ENCODE measurements at places on chromosomes 7 and 10. TPM values are rescaled to one million over a fixed set of nuclear protein-coding genes. Genes with fewer than 3 reads are reported as not detected.
A peak's percentile ranks its signal among the peaks of the same experiment; 100 is the strongest.

GRCh38 chr7:140683657-140684056, 10.9 kb downstream of the ADCK2 start:
- no peak for DNase-seq

- DNase-seq, result peak; percentile 83
Observed at GRCh38 chr7:7969306-7970236, 975 bp downstream of the GLCCI1 start.

DNA sequence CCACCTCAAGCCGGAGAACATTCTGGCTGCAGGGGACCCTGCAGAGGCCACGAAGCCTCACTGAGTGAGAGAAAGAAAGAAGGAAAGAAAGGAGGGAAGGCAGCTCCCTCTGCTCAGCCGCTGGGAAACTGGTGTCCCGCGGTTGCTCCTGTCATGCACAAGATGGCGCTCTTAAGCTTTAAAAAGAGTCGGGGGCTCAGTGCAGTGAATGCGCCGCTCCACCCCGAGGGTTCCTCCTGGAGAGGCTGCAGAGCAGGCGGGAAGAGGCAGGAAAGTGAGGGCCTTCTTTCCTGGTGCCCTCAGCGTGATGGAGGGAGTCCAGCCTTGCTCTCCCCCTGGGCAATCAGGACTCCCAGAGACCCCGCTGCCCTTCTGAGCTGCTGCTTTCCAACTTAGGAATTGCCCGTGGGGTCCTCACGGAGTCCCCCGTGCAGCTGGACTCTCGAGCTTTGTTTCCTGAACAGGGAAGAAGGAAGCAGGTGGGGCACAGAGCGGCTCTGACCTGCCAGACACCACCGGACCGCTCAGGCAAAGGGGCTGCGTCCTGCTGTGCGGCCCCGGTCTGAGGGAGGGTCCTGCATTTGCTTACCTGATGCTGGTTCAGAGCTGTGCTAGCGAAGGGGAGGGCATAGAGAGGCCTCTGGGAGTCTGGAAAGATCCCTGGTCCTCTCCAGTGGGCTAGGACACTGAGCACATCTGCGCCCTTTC, 141.9 kb upstream of the MKI67 start:
- peak; percentile 94 for DNase-seq

- DNase-seq, result no peak
Observed at GRCh38 chr10:2734603-2735002, 332.7 kb upstream of the PFKP start.

- no peak for DNase-seq
Observed at GRCh38 chr7:66095010-66095409, 19.4 kb downstream of the ASL start.

DNA sequence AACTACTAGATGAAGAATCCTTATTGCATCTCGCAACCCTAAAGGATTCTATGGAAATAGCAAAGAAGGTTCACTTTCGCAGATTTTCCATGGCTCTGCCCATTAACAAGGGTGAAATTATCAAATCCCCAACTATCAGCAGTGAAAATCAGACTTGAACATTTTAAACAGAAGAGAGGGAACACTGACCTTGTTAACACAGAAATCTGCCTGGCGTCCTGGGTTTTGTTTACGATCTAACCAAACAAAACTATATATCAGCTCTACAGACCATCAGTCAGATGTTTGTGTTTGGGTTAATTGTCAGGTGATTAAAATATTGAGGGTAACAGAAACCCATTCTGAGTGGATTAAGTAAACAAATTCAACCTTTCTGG, 1.9 kb downstream of the CTTNBP2 start:
- DNase-seq, result no peak

- no peak for DNase-seq
Observed at GRCh38 chr10:102501201-102502028, 1.1 kb downstream of the ACTR1A start.

- DNase-seq, result peak; percentile 10
Observed at GRCh38 chr7:156179872-156180390, 367.7 kb upstream of the SHH start.

DNA sequence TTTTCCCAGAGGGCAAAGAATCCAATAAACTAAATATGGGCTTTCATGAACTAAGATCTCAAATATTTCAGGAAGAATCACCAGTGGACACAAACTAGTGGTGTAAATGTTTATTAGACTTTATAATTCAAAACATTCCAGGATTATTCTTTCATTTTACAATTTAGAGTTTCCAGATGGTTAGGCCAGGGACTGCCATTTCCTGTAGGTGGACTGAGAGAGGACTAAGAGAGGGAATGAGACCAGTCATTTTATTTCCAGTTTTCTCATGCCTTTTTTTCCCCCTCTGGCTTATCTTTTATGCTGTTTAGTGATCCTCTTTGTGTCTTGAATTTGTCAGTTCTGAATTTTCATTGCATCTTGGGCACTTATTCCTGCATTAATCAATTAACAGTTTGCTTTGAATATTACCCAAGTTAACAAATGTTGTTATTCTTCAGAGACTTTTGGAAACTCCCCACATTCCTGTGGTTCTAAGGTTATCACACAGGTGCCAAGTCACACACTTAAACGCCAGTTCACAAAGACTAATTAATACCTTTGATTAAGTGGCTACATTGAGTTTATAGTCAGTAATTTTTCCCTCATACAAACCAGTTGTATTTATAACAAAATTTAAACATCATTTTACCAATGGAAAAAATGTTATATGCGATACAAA, 12.3 kb downstream of the CISD1 start:
- DNase-seq, result no peak

DNA sequence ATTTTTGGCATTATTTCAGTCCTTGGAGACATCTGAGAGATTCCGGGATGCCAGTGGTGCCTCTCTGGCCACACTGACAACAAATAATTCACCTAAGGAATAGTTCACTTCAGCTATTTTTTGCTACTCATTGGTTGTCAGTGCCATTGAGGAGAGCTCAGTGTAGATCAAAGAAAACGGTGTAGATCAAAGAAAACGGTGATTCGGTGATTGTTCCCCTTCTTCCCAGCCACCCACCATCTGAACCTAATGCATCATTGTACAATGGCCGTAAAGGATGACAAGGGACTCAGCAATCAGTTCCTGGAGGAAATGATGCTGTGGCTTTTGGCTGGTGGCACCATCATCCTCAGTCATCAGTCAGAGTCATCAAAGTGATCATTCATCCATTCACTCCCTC, 80.6 kb downstream of the PTPRZ1 start:
- no peak for DNase-seq

GRCh38 chr7:128868624-128869137, 6.0 kb downstream of the ATP6V1F start:
- DNase-seq, result peak; percentile 54

Gene AHR
- 6.0 TPM for total RNA-seq

Gene AKR1C2
- 0.33 TPM for total RNA-seq

Gene CD36
- total RNA-seq, result 0.29 TPM

Gene PTPN20
- 0.61 TPM for total RNA-seq

Gene ACBD7
- total RNA-seq, result 8.5 TPM
